ENCODE measurements at places on chromosomes 7 and 10. TPM values are rescaled to one million over a fixed set of nuclear protein-coding genes. Genes with fewer than 3 reads are reported as not detected.

Gene GIMAP4
- total RNA-seq = 15.7 TPM

GRCh38 chr10:33921970-33922605 lies 587.6 kb upstream of the NRP1 start:
- no peak for DNase-seq
- H3K27ac ChIP-seq = no peak overlapping the region
- H3K36me3 ChIP-seq = no peaks in the 10 kb centered on the region
- no peaks in the 10 kb centered on the region for H3K4me1 ChIP-seq

DNA sequence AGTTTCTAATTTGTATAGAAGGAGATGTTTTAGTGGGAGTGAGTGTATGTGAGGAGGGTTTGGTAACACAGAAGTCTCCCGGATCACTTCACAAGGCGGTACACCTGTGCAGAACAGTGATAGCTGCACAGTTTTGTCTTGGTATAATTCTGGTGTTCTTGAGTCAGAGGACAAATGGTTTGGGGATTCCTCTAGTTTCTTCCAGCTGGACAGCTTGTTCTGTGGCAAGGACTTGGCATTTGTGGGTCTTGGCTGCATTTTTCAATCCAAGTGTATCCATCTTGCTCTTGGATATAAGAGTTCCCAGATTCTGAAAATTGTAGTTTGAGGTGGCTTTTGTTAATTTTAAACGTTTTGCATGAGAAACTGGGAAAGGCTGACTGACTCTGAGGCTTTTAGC lies 135.7 kb downstream of the AHR start:
- DNase-seq = no peak
- no peaks in the 10 kb centered on the region for H3K27me3 ChIP-seq
- no peak overlapping the region for H3K4me3 ChIP-seq
- no peaks in the 10 kb centered on the region for H3K36me3 ChIP-seq

- H3K4me3 ChIP-seq = no peak overlapping the region
- no peak for DNase-seq
- no peak overlapping the region for H3K27ac ChIP-seq
- H3K36me3 ChIP-seq = no peaks in the 10 kb centered on the region
Measured at GRCh38 chr7:7117935-7118586, 64.3 kb upstream of the C1GALT1 start.

GRCh38 chr7:947391-948210 lies 6.9 kb downstream of the ADAP1 start:
- no peaks in the 10 kb centered on the region for H3K36me3 ChIP-seq
- DNase-seq = no peak
- no peaks in the 10 kb centered on the region for H3K4me1 ChIP-seq
- H3K27me3 ChIP-seq = no peaks in the 10 kb centered on the region

DNA sequence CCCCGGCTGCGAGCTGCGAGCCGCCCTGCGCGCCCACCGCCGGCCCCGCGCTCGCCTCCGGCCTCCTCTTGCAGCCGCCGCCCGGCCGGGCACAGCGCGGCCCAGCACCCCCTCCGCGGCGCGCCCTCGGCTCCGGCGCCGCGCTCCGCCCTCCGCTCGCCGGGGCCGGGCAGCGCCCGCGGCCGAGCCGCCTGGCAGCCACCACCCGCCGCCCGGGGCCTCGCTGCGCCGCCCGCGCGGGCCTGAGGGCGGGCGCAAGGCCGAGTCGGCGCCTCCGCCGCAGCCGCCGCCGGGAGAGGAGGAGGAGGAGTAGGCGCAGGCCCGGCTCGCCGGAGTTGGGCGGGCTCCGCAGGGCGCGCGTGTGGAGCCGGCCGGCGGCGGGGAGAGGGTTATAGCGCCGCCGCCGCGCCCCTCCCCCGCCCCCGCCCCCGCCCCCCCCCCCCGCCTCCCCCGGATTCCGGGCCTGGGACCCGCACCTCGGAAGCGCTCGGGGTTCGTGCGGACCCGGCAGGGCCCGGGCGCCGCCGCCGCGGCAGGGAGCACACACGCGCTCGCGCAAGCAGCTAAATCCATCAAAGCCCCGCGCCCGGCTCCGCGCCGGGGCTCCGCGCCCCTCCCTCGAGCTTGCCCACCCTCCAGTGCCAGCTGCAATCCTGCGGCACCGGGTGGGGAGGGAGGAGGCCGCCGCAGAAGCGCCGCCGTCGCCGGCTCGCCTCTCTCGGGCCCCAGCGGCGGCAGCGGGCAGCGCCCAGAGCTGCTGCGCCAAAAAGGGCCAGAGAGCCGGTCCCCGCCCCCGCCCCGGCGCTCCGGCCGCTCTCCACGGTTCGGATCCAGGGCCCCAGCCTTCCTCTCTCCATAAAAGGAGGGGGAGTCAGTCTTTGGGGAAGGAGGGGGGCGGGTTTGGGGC lies at the start of gene PDGFA:
Gene PDGFA (minus strand): TSS at position 363 of the 907 bp plus-strand sequence. CDS start 845 bp downstream, outside the sequence.
- peak within 1 kb of the TSS; percentile 92 for H3K27ac ChIP-seq
- peak; percentile 81 for DNase-seq
- H3K36me3 ChIP-seq = no peaks in the 10 kb centered on the region
- H3K4me1 ChIP-seq = peaks cover 29% of the 10 kb centered on the region
- peaks cover 8% of the 10 kb centered on the region for H3K27me3 ChIP-seq

GRCh38 chr7:31955021-31955420 lies 115.2 kb downstream of the PDE1C start:
- no peaks in the 10 kb centered on the region for H3K27me3 ChIP-seq
- DNase-seq = no peak
- H3K27ac ChIP-seq = no peak overlapping the region
- H3K36me3 ChIP-seq = no peaks in the 10 kb centered on the region
- H3K4me1 ChIP-seq = no peaks in the 10 kb centered on the region

Gene IKZF1
- 1.1 TPM for total RNA-seq

DNA sequence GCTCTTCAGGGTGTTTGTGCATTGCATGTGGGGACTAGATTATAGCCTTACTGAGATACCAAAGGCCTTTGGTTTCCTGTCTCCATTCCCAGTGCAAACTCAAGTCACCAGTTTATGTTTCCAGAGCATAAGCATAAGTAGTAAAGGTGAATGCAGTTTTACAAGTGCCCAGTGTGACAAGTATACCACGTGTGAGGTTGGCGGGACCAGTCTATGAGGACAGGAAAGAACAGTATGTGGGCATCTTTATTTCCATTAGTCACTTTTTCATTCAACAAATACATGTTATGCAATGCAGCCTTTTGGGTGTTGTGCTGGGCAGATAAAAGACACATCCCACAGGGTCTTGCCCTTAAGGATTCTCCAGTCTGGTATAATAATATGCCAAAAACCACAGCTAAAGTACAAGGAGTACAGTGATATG lies 146.5 kb downstream of the ARID5B start:
- H3K4me1 ChIP-seq = peaks cover 31% of the 10 kb centered on the region
- no peaks in the 10 kb centered on the region for H3K27me3 ChIP-seq
- peaks cover 1% of the 10 kb centered on the region for H3K36me3 ChIP-seq
- peak overlapping the region; percentile 83 for H3K4me3 ChIP-seq

DNA sequence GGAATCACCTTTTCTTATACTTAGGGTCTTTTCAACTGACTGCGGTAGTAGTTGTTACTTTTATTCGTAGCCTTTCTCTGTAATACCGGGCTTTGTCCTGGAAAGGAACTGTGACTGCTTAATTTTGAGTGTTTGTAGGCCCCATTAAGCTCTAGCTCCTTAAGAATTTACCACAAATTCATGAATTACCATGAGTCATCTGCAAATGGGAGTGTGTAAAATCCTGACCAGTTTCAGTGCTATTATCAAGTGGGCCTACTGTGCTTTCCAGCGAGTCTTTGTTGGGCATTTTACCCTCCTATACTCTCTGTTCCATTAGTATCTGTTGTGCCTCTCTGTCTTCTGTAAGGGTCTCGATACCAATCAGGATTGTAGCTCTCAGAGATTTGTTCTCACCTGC lies 49.7 kb downstream of the ZMYND11 start:
- no peak for DNase-seq
- peaks cover 48% of the 10 kb centered on the region for H3K36me3 ChIP-seq
- H3K27me3 ChIP-seq = no peaks in the 10 kb centered on the region
- no peaks in the 10 kb centered on the region for H3K4me1 ChIP-seq
- H3K4me3 ChIP-seq = no peak overlapping the region

- peaks cover 2% of the 10 kb centered on the region for H3K27me3 ChIP-seq
- peaks cover 6% of the 10 kb centered on the region for H3K4me1 ChIP-seq
- DNase-seq = no peak
- H3K36me3 ChIP-seq = no peaks in the 10 kb centered on the region
- H3K4me3 ChIP-seq = no peak overlapping the region
Measured at GRCh38 chr7:39416866-39417265, 149.3 kb upstream of the YAE1 start.

Gene NME8
- total RNA-seq = not detected

GRCh38 chr7:159013825-159014289 lies 130.8 kb downstream of the VIPR2 start:
- peak; percentile 54 for DNase-seq
- H3K4me1 ChIP-seq = peaks cover 24% of the 10 kb centered on the region
- H3K4me3 ChIP-seq = no peak overlapping the region
- no peaks in the 10 kb centered on the region for H3K27me3 ChIP-seq

DNA sequence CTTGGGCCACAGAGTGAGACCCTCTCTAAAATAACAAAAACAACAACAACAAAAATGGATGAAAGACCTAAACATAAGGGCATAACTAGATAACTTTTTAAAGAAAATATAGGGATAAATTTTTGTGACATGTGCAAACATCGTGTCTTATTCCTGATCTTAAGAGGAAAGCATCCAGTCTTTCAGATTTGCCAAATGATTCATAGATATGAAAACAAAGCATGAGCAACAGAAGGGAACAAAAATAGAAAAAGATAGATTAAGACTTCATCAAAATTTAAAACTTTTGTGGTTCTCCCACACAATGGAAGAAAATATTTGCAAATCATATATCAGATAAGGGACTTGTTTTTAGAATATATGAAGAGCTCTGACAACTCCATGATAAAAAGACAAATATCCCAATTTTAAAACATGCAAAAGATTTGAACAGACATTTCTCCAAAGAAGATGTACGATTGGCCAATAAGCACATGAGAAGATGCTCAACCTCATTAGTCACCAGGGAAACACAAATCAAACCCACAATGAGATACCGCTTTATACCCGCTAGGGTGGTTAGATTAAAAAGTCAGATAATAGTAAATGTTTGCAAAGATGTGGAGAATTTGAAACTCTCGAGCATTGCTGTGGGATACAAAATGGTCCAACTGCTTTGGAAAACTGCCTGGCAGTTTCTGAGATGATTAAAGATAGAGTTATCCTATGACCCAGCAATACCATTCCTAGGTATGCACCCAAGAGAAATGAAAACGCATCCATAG lies 20.3 kb downstream of the PPIF start:
- H3K4me1 ChIP-seq = no peaks in the 10 kb centered on the region
- no peak overlapping the region for H3K4me3 ChIP-seq
- no peaks in the 10 kb centered on the region for H3K27me3 ChIP-seq
- DNase-seq = no peak

DNA sequence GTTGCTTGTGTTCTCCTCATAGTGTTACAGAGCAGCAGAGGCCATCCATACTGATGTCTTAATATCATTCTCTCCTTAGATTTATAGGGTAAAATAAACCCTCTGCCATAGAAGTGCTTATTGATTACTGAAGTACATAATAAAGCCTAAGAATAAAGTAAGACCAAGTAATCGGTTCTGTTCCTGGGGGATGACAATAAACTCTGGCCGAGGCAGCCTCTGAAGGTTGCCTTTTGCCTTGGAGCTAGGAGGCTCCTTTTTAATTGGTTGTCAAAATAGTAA lies 711.6 kb upstream of the GALNT17 start:
- no peak overlapping the region for H3K27ac ChIP-seq
- H3K4me3 ChIP-seq = no peak overlapping the region
- H3K36me3 ChIP-seq = no peaks in the 10 kb centered on the region

DNA sequence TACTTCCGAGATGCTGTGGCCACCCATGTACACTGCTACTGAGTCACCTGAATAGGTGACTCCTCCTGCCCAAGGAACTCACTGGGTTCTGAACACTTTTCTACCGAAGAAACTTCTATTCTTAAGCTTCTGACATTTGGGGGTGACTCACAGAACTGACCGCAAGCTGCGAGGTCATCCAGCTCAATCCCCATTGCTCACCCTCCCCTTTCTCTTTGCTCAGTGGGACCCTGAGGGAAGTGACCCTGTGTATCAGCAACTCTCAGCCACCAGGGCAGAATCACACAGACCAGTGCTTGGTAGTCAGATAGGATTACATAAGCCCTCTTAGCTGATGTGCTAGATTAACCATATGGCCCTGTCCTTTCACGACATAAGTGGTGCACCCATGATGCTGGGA lies 46.3 kb downstream of the INSYN2A start:
- no peaks in the 10 kb centered on the region for H3K4me1 ChIP-seq
- H3K4me3 ChIP-seq = no peak overlapping the region
- H3K27me3 ChIP-seq = no peaks in the 10 kb centered on the region

GRCh38 chr10:49426490-49427360 lies 30.8 kb upstream of the DRGX start:
- H3K4me1 ChIP-seq = no peaks in the 10 kb centered on the region
- H3K27ac ChIP-seq = no peak overlapping the region
- no peak overlapping the region for H3K4me3 ChIP-seq
- no peaks in the 10 kb centered on the region for H3K36me3 ChIP-seq
- H3K27me3 ChIP-seq = no peaks in the 10 kb centered on the region

DNA sequence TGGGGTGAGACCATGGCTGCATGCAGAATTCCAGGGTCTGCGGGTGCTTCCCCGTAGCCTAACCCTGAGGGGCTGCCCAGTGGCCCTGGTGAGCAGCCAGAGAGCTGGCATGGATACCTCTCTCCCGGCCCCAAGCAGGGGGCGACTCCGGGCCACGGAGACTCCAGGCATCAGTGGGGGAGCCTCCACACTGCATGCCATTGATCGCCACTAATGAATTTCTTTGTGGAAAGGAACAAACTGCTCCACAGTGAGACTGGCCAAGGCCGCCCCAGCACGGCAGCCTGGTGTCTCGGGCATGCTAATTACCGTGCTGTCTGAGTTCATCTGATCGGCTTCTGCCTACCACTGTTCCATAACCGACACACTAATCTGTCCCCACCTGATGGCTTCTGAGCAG lies 184.4 kb downstream of the GRID1 start:
- H3K4me3 ChIP-seq = no peak overlapping the region
- H3K27ac ChIP-seq = no peak overlapping the region
- no peak for DNase-seq
- H3K27me3 ChIP-seq = no peaks in the 10 kb centered on the region

DNA sequence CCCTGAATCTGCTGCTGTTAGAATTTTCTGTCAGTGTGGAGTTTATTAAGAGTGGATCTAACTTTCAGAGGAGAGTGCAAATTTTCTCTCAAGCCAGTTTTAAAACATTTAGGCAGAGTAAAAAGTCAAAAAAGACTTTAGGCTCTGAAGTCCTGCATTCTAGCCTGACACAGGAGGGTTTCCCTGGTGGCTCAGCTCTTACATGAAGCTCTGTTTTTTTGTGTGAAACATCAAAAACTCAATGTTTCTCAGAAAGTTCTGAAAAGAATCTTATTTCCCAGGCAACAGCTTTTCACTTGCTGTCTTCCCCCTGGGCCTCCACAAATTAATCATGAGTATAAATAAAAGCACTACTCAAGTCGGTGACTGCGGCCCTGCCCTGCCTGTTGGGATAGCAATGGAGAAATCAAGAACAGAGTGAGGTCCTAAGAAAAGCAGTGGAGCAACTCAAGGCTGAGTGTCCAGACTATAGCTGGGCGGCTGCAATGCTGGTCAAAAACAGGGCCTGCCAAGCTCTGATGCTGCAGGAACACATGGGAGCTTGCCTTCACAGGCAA lies 22.3 kb upstream of the WDR11 start:
- no peak overlapping the region for H3K4me3 ChIP-seq
- no peak overlapping the region for H3K27ac ChIP-seq

GRCh38 chr10:6741541-6741941 lies 161.5 kb upstream of the PRKCQ start:
- peaks cover 29% of the 10 kb centered on the region for H3K4me1 ChIP-seq
- peak overlapping the region; percentile 13 for H3K27ac ChIP-seq
- DNase-seq = no peak

- H3K4me3 ChIP-seq = no peak overlapping the region
- no peak for DNase-seq
- no peaks in the 10 kb centered on the region for H3K27me3 ChIP-seq
- no peaks in the 10 kb centered on the region for H3K4me1 ChIP-seq
- H3K27ac ChIP-seq = no peak overlapping the region
- no peaks in the 10 kb centered on the region for H3K36me3 ChIP-seq
Measured at GRCh38 chr7:22771194-22771871, 44.3 kb downstream of the IL6 start.
